Adrenal gland (tissue), 19 donors: ENCODE measurements at places on chromosomes 7 and 10. TPM values are rescaled to one million over a fixed set of nuclear protein-coding genes. Genes with fewer than 3 reads are reported as not detected.

PON3 gene
- total RNA-seq, result 1.9 TPM

PDK4 gene
- total RNA-seq, result 690 TPM

GRM3 gene
- total RNA-seq, result 3.6 TPM

MYOZ1 gene
- total RNA-seq, result 0.25 TPM

BZW2 gene
- 37.3 TPM for total RNA-seq

NKX1-2 gene
- not detected for total RNA-seq

FXYD4 gene
- total RNA-seq, result not detected

PTTG1IP2 gene
- total RNA-seq, result not detected

CALML5 gene
- total RNA-seq, result not detected

IFIT1B gene
- total RNA-seq, result not detected

HOGA1 gene
- 13.3 TPM for total RNA-seq

CADPS2 gene
- total RNA-seq, result 41.0 TPM

RPEL1 gene
- total RNA-seq, result not detected

ASNS gene
- total RNA-seq, result 10.8 TPM

VENTX gene
- total RNA-seq, result 0.60 TPM

NET1 gene
- 19.3 TPM for total RNA-seq

CPA1 gene
- 2.2 TPM for total RNA-seq

MOGAT3 gene
- total RNA-seq, result not detected

PLXNA4 gene
- 3.7 TPM for total RNA-seq

ABHD11 gene
- total RNA-seq, result 18.6 TPM

RNF148 gene
- 0.30 TPM for total RNA-seq

CPA2 gene
- 1.6 TPM for total RNA-seq

TLX1 gene
- total RNA-seq, result not detected

SORCS1 gene
- 0.43 TPM for total RNA-seq

CDK1 gene
- total RNA-seq, result 4.1 TPM

AGMO gene
- total RNA-seq, result 0.34 TPM

JAZF1 gene
- total RNA-seq, result 63.8 TPM

FEZF1 gene
- total RNA-seq, result not detected

SMARCD3 gene
- 119 TPM for total RNA-seq

IGFBP3 gene
- total RNA-seq, result 5.5 TPM

TMEM26 gene
- 51.7 TPM for total RNA-seq

MKX gene
- total RNA-seq, result 1.8 TPM

MDFIC gene
- 72.3 TPM for total RNA-seq

MAP3K8 gene
- total RNA-seq, result 41.6 TPM
